H1 (cell line): ENCODE measurements at places on chromosomes 12 and 14.

GRCh38 chr12:102883204-102883799, 33.7 kb downstream of the PAH start:
- peak; percentile 82 for DNase-seq

DNA sequence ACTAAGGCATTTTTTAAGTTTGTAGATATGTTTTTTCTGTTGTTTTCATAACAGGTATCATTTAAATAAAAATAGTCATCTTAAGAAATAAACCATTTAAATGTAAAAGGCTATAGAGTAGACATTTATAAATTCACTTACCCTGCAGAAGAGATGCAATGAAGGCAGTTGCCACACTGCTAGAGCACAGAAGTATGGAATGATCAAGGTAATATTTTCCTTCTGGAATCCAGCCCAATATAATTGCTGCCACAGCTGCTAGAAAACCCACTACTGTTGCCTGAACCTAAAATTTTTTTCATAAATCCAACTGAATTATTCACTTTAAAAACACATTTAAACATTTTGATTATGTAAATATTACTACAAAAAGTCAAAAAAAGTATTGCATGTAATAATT, 69.2 kb downstream of the SLC41A2 start:
- no peak for DNase-seq

DNA sequence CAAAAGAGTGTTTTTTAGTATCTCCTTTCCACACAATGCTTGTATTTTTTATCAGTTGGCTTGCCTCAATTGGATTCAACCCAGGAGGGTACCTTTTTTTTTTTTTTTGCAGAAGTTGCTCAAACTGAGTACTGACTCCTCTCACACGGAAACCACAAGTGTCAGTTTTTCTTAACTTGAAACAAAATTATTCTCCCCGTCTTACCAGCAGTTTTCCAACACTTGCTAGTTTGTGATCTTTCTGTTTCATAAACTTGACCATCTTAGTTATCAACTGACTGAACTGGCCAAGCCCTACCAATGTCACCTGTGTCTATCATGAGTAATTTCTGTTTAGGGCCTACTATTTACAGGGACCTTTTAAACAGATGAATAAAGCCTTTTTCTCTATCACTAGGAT, 34.1 kb upstream of the ITPR2 start:
- no peak for DNase-seq

- no peak for DNase-seq
Observed at GRCh38 chr12:45977620-45978019, 12.8 kb downstream of the SCAF11 start.

DNA sequence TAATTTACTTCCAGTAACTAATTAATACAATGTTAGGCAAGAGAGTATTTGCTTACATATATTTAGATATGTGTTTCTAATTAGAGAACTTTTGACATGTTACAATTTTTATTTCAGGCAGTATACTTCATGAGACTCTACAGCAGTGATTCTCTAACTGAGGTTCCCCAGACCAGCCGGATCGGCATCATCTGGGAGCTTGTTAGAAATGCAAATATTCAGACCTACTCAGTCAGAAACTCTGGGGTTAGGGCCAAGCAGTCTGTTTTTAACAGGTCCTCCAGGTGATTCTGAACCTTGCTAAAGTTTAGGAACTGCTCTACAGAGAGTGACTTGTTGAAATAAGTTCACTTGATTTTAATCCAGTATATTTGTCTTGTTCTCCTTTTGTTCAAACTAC, 46.5 kb downstream of the ARID2 start:
- DNase-seq = no peak

GRCh38 chr14:94689218-94689984, 77.2 kb downstream of the SERPINA3 start:
- no peak for DNase-seq

- no peak for DNase-seq
Observed at GRCh38 chr14:62213516-62213915, 451.3 kb downstream of the SNAPC1 start.

GRCh38 chr14:104356738-104357688, 218.6 kb downstream of the KIF26A start:
- no peak for DNase-seq

- DNase-seq = no peak
Observed at GRCh38 chr12:67758119-67758518, 109.6 kb downstream of the DYRK2 start.

GRCh38 chr14:101564444-101564776, 3.1 kb downstream of the DIO3 start:
- DNase-seq = no peak

GRCh38 chr12:6532927-6533652, 1.2 kb upstream of the GAPDH start:
- peak; percentile 81 for DNase-seq

- no peak for DNase-seq
Observed at GRCh38 chr14:23608454-23608853, 27.7 kb upstream of the DHRS2 start.
